ENCODE measurements at places on chromosomes 2 and 18.
A peak's percentile ranks its signal among the peaks of the same experiment; 100 is the strongest.

- peak; percentile 9 for DNase-seq
Observed at GRCh38 chr18:63409301-63409700, 13.0 kb downstream of the VPS4B start.

GRCh38 chr2:53848062-53848461 lies 11.7 kb downstream of the GPR75 start:
- no peak for DNase-seq

DNA sequence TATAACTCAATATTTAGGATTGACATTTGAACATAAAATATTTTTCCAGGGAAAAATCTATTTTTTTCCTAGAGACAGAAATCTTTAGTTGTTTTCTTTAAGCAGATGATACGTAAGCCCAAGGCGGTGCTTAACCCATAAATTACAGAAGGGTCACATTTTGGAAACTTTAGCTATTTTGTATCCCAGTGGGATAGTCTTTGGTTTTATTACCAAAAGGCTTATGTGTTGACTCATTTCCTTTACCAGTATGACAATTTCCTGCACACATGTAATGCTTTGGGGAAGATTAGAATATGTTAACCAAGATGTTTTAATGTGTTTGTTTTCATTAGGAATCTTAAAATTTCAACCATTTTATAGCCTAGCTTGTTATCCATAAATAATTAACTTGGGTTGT lies 24.8 kb downstream of the DYNC1I2 start:
- no peak for DNase-seq

DNA sequence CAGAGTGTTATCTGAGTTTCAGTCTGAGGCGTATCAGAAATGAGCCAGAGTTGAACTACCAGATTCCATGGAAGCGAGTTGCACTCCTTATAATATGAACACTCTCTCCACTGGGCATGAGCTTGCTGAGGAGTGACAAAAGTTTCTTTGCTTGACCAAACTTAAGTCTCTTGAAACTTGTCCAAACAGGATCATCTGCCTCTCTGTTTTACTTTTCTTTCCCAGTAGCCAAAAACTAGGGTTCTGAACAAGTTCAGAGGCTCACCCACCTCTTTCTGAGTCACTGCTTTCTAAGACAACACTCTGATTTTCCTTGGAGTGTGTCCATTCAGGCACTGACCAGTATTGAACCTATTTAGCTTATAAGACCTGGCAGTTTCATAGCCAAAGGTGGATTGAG lies 233.2 kb upstream of the TCF4 start:
- DNase-seq = no peak

- no peak for DNase-seq
Observed at GRCh38 chr2:217559084-217559483, 443.7 kb downstream of the TNS1 start.

DNA sequence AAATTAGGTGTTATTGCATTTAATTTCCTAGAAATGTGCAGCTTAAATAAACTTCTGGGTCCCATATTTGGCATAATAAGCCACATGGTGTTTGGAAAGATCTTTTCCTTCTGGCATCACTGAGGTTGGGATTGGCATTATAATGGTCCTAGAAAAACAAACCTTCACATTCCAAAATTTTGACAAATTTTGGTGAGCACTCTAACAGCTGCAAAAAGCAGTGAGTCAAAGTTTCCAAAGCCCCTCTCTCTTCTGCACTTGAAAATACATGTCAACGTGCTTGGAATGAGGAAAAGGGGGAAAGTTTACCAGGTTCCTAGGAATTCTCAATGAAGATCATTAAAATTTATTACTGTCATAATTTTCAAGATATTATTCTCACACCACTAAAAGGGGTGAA lies 77.8 kb upstream of the STK17B start:
- DNase-seq = no peak

GRCh38 chr2:227653419-227653818 lies 13.2 kb upstream of the SCYGR5 start:
- no peak for DNase-seq

DNA sequence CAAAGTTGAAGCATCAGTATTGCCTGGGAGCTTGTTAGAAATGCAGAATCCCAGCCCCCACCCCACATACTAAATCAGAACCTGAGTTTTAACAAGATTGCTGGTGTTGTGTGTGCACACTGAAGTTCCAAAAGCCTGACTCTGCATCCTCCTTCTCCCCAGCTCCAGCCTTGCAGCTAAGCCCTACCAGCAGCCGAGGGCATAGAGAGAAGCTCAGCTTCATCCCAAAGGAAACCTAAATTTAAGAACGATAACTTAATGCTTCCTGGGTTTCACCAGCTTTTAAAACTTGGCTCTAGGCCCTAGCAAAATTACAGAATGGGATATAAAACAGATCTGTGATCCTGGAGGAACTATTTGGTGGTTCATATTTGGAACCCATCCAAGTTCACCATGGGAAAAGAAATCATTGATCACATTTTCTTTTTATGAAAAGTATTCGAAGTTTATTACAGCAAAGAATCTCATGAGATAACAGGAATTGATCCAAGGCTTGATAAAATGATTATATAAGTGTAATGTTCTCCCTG lies 11.1 kb downstream of the SMYD1 start:
- DNase-seq = no peak

- no peak for DNase-seq
Observed at GRCh38 chr18:57982372-57983021, 61.5 kb upstream of the NEDD4L start.

GRCh38 chr2:96146153-96146880 lies 1.1 kb upstream of the DUSP2 start:
- DNase-seq = peak; percentile 90

DNA sequence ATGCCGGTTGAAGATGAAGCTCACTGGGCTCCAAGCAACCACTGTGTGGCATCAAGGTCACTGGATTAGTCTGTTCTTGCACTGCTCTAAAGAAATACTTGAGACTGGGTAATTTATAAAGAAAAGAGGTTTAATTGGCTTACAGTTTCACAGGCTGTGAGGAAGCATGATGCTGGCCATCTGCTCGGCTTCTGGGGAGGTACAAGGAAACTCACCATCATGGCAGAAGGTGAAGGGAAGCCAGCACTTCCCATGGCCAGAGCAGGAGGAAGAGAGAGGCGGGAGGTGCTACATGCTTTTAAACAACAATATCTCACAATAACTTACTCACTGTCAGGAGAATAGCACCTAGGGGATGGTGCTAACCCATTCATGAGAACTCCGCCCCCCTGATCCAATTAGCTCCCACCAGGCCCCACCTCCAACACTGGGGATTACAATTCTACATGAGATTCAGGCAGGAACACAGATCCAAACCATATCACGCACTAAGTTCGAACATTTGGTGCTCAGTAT lies 109.7 kb upstream of the MGAT5 start:
- DNase-seq = no peak

GRCh38 chr2:226488034-226488433 lies 311.6 kb downstream of the IRS1 start:
- no peak for DNase-seq

GRCh38 chr2:43233218-43234212 lies 7.1 kb upstream of the ZFP36L2 start:
- no peak for DNase-seq

DNA sequence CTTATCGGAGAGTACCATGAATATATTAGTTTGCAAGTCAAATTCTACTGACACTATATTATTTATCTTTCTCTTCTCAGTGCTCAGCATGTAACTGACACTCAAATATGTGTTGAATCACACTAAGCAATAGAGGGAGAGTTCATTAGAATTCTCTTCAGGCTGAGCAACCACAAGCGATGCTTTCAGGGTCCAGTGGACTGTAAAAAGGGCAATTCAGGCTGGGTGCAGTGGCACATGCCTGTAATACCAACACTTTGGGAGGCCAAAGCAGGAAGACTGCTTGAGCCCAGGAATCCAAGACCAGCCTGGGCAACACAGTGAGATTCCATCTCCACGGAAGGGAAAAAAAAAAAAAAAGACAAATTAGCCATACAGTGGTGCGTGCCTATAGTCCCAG lies 16.3 kb downstream of the PDE6D start:
- no peak for DNase-seq

DNA sequence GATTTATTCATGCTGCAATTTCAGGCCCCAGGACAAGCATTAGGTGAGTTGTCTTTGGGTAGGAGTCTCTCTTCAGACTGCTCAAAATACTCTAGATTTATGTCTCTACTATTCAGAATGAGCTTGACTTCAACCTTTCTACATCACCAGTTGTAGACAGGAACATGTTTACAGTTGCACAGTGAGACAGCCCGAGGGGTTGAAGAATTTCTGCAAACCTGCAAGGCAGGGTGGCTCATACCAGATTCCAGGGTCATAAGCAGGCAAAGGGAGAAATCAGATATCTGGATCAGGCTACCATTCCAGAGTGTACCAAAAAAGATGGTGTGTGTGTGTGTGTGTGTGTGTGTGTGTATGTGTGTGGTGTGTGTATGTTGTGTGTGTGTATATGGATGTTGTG lies 112.4 kb downstream of the SPP2 start:
- no peak for DNase-seq

- DNase-seq = no peak
Observed at GRCh38 chr2:98489971-98490962, 45.6 kb downstream of the INPP4A start.

- no peak for DNase-seq
Observed at GRCh38 chr18:22034276-22034675, 135.1 kb upstream of the GATA6 start.

- DNase-seq = no peak
Observed at GRCh38 chr2:62578803-62579640, 73.0 kb upstream of the TMEM17 start.

DNA sequence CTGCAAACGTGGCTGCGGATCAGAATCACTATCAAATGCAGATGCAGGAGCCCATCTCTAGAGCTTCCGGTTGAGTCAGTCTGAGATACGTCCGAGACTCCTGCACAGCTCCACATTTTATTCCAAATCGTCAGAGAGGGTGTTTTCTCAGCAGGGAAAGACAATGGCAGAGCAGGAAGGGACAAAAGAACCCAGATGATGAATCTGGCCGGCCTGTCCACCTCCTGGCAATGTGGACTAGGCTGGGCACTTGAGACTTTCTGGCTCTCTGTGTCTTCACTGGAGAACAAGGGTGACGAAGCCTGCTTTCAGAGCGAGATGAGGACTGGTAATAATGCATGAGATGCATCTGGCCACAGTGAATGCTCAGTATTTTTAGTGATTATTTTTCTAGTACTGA lies 255.9 kb upstream of the MYT1L start:
- no peak for DNase-seq

DNA sequence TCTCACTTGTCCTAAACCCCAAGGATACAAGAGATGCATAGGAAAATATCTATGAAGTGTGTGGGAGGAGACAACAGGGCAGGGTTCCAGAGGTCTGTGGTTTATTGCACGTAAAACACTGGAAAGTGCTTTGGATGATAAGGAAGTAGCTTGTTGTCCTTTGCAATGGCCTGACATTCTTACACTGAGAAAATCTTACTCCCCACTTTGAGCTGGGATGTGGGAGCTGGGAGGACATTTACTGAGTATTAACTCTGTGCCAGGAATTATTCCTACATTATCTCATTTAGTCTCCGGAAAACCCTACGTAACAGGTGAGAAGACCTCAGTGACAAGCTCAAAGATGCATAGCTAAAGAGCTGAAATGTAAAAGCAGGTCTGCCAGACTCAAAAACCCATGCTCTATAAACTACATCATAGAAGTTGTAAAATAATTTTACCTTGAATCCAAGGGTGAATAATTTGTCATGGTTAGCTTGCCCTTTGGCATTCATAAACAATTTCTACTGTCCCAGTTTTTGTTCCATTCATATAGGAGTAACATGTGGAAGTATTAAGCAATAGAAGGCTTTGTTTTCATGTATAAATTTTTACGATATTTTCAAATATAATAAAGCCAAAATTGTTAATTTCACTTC lies 9.2 kb upstream of the GALNT3 start:
- DNase-seq = no peak

GRCh38 chr2:117832905-117833613 lies 18.6 kb downstream of the DDX18 start:
- no peak for DNase-seq

DNA sequence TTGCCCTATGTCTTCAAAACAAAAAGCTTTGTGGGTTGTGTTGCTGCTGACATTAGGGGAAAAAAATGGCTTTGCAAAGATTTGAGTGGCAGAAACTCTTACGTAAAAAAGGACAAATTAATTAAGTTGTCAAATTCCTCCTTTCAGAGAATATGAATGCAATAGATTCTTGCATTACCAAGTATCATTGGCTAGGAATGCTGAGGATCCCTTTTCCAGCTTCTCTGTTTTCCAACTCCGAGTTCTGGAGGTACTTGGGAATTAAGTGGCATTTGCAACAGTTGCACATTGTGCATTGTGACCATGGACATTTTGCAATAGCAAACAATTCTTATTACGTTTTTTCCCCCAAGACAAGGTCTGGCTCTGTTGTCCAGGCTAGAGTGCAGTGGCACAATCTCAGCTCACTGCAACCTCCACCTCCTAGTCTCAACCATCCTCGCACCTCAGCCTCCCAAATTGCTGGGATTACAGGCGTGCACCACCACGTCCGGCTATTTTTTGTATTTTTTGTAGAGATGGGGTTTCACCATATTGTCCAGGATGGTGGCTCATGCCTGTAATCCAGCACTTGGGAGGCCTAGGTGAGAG lies 29.9 kb upstream of the PPP1CB start:
- no peak for DNase-seq

- no peak for DNase-seq
Observed at GRCh38 chr2:206217166-206217565, 57.3 kb upstream of the ZDBF2 start.

- no peak for DNase-seq
Observed at GRCh38 chr2:97749581-97749980, 36.2 kb downstream of the ZAP70 start.

DNA sequence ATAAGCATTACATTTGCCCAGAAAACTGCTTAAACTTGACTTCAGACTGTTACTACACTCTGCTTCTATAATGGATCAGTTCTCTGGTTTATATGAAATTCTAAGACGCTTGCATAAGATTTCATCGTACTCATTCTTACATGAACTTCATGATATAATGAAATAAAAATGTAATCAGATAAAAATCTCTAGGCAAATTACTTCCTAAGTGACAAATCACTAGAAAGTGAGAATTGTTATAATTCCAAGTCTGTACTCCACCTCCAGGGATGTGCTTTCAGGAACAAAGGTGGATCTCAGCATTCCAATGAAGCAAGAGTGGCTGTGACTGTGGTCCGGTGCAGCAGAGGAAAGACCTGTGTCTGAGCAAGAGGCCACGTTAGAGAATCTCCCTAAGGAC lies 226.2 kb downstream of the PIEZO2 start:
- DNase-seq = no peak

DNA sequence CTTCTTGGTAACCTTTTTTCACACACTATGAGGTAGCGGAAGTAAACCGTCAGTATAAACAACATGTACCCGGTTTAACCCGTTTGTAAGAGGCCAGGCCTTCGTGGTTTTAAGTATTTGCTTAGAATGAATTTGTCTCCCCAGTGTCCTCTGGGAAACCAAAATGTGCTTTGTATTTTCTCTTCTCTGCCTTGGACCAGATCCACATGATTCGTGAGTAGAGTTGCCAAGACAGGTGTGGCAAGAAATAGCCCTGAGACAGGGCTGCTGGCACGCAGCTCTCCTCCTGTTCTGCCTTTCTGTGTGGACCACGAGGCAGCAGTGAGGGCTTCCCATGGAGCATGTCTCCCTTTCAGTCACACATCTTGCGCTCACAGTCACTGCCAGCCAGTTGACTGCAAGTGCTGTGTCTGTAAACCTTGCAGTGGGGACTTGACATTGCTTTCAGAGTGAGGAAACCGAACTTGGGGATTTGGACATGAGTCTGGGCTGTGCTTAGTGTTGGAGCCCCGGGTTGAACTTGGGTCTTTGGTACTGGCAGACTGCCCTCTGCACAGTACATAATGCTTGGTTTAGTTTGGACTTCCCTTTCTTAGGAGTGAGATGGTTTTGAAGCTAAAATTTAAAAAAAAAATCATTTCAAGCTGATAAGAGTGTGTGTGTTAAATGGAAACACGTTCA lies 19.1 kb downstream of the BCL2L11 start:
- DNase-seq = no peak
